ENCODE measurements at places on chromosomes 16 and 17.

DNA sequence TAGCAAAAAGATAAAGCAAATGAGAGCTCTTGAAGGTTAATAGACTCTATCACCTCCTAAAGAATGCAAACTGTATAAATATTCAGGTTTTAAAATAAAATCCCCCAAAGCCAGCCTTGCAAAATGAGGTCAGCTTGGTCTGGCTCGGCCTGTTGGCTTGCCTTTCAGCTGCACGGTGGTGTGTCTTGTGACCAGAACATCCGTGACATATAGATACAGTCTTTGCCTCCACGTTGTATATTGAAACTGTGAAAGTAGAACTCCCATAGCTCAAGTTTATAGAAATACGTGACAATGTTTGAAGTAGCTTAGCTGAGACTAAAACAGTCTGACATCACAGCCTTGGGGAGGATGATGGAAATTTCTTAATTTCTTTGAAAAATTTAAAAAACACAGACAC is 236.6 kb upstream of the MYOCD start:
- no peak for DNase-seq

GRCh38 chr16:78269256-78269655 is 169.8 kb downstream of the WWOX start:
- no peak for DNase-seq

GRCh38 chr17:72267601-72268000 is 146.8 kb downstream of the SOX9 start:
- no peak for DNase-seq

- DNase-seq, result no peak
Observed at GRCh38 chr16:74773446-74774222, 986 bp downstream of the FA2H start.

DNA sequence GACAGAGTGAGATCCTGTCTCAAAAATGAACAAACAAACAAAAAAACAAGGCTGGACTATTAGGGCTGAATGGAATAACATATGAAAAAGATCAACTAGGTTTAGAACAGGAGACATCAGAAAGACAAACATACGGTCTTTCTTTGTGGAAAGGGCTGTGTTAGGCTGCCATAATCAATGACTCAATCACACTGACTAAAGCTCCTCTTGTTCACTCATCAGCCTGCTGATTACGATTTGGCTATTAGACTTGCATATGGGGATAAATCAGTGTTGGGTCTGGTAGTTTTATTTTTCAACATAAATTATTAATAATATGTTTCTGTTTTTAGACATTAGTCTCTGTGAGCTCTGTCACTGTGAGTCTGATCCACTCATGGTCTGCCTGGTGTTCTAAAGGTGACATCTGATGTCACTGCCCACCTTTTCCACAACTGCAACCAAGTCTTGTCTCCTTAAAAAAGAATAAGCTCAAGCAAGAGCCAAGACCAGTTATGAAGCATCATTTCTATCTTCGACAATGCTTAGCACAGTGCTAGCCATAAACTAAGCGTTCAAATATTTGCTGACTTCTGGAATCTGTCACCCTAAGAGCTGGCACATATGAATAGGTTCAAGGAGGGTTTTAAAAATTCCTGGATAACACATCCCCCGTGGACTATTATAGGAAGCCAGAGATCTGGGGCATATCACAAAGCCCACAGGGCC is 10.2 kb downstream of the CFAP20 start:
- DNase-seq, result no peak

- peak; percentile 24 for DNase-seq
Observed at GRCh38 chr16:84324434-84325262, 30.0 kb downstream of the WFDC1 start.

DNA sequence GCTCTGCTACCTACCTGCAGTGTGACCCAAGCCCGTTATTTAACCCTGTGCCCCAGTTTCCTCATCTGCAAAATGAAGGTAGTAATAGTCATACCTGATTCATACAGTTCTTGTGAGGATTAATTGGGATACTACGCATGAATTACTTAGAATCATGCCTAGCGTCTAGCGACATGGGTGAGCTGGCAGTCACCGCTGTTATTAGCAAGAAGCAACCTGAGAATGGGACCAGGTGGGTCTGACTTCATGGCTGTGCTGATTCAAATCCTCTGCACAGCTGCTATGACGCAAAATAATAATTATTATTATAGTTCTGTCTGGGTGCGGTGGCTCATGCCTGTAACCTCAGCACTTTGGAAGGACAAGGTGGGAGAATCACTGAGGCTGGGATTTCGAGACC is 7.9 kb downstream of the SOCS1 start:
- DNase-seq, result peak; percentile 81

DNA sequence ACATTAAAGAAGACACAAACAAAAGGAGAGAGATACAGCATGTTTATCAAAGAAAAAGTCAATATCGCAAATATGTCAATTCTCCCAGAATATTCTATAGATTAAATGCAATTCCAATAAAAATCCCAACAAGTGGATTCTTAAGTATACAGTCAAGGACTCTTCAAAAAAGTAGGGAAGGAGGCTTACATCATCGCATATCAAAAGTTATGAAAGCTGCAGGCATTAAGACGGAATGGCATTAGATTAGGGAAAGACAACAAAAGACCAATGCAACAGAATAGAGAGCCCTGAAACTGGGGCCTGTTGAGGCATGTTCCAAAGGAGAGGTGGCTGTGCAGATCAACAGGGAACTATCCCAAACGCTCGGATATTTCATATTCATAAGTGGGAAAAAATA is 76.0 kb downstream of the MARCHF10 start:
- peak; percentile 91 for DNase-seq

DNA sequence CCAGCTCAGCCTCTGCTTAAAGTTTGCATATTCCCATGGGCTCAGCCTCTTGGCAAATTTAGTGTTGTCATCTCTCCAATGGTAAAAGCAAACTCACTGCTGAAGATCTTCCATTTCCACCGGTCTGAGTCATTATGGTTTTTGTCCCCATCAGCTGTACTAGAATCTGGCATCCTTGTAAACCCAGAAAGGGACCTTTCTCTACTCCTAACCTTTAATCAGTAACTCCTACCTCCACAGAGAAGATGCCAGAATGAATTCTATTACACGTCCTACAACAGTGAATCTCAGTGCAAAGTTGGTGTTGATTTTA is 45.8 kb downstream of the ZNF652 start:
- DNase-seq, result no peak

- DNase-seq, result no peak
Observed at GRCh38 chr16:52372313-52372712, 174.6 kb downstream of the TOX3 start.

DNA sequence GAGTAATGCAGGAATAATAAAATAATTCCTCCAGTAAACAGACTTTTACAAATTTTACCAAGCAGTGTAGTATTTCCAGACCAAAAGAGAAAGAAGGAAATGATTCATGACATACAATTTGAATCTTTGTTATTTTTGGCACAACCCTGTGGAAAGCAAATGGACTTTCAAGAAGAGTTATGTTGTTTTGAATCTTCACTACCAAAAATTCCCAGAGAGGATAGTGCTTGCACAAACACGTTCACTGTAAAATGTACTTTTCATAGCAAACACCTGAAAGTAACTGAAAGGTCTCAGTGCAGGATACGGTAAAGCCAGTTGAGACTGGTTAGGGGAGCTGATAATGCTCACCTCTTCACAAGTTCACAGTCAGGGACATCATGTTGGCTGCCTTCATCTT is 107.1 kb downstream of the USP22 start:
- peak; percentile 87 for DNase-seq

DNA sequence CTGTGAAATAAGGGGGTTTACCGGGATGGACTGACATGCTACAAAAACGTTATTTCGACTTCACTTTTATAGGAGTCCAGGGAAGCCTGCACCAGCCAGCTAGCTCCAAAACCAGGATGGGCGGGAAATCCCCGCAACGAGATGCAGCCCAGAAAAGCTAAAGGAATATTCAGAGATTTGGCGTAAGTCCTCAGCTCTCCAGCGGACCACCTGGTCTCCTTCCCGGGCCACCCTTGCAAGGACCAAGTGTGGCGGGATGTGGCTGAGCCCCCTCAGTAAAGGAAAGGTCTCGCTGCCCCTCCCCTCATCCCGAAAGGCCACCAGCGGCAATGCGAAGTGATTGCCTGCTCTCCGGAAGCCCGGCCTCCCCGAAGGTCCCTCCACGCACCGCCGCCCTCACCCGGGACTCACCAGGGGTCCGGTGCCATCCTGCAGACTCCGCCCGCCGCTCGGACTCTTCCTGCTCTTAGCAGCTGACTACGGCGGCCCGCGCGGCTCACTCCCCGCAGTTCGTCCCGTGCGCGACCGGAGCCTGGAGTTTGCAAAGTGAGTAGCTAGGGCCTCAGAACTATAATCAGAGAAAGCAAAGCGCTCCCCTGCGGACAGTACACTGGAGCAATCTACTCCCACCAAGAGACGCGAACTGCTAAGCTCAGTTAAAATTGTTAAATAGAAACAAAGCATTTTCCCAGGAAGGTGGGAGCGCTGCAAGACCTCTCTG is at the start of gene STX8:
STX8 (minus strand) TSS at position 440 of the 721 bp plus-strand sequence; CDS start at position 428, 12 bp downstream.
- DNase-seq, result peak; percentile 90

- DNase-seq, result no peak
Observed at GRCh38 chr17:58304750-58305486, 23.7 kb downstream of the TSPOAP1 start.

GRCh38 chr17:27824745-27825144 is 24.4 kb upstream of the NOS2 start:
- no peak for DNase-seq

GRCh38 chr17:29115961-29116803 is 64.0 kb downstream of the MYO18A start:
- DNase-seq, result peak; percentile 49

- no peak for DNase-seq
Observed at GRCh38 chr17:73634629-73635028, 9.6 kb downstream of the SDK2 start.

DNA sequence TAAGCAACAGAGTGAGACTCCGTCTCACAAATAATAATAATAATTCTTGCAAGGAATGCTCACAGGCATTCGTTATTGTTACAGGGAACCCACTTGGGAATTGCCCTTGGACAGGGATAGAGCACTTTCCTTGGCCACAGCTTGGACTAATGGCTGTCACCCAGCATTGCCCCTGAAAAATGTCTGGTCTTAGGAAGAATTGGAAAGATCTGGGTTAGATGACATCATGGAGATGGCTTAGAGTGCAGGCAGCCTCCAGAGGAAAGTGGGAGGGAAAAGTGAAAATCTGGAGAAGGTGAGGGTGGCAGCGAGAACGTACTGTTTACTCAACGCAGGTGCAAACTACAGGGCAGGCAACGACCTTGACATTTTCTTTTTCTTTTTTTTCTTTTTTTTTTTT is 59.3 kb upstream of the MRTFB start:
- no peak for DNase-seq

DNA sequence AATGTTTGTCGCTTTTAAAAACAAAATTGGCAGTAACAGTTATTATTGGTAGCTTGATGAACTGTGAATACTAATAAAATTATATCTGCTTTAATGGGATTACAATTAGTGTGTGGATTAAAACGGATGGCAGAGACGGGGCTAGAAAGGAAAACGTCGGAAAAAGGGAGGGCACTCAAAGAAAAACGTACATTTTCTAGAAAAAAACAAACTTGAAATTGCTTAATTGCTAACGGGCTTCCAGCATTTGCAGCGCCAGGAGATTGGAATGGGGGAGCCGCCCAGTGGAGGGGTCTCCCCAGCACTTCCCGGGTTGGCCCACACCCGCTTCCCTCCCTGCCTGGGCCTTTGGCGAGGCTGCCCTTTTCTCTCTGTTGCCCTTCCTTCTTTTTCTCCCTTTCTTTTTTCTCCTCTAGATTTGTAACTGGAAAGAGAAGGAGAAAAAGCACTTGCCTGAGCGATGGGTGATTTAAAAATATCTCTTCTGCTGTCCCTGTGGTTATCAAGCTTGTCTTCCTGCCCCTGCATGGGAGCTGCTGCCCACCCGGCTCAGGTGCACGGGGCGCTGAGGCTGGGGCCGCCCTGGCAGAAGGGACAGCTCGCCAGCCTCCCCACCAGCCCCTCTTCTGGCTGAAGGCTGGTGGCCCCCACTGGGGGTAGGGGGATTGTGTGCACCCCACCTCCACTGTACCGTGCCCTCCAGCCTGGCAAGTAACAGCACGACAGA is 5.9 kb downstream of the BAHCC1 start:
- no peak for DNase-seq

GRCh38 chr17:50793007-50793406 is 25.7 kb upstream of the ANKRD40CL start:
- no peak for DNase-seq

DNA sequence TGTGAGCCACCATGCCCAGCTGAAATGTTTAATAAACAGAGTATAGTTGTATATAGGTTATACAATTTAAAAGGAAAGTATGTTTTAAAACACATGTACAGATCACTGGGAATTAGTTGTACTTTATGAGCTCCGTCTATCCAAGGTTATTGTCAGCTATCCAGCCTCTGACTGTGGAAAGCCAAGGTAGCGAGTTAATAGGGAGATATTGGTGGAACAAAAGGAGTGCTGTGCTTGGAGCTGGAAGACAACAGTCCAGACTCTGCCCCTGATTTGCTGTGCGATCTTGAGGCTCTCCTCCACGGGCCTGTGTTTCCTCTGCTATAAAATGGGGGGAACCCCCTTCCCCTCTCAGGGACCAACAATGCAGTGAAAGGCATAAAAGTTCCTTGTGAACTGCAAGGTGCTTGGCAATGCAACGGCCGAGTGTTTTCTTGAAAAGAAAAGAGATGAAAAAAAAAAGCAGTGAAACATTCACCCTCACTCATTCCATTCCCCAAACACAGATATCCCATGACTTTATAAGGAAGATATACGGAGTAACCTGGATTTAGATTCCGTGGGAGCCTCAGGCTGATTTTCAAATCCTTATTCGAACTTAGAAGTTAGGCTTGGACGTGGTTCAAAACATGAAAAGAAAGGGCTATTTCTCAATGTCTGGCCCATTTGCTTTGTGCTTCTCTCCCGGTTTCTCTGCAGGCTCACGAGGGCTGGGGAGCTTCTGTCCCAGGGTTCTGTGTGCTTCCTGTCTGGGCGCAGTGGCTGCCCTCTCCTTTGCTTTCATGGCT is 34.1 kb downstream of the CUEDC1 start:
- DNase-seq, result no peak

- no peak for DNase-seq
Observed at GRCh38 chr16:84532855-84533486, 28.5 kb upstream of the MEAK7 start.

DNA sequence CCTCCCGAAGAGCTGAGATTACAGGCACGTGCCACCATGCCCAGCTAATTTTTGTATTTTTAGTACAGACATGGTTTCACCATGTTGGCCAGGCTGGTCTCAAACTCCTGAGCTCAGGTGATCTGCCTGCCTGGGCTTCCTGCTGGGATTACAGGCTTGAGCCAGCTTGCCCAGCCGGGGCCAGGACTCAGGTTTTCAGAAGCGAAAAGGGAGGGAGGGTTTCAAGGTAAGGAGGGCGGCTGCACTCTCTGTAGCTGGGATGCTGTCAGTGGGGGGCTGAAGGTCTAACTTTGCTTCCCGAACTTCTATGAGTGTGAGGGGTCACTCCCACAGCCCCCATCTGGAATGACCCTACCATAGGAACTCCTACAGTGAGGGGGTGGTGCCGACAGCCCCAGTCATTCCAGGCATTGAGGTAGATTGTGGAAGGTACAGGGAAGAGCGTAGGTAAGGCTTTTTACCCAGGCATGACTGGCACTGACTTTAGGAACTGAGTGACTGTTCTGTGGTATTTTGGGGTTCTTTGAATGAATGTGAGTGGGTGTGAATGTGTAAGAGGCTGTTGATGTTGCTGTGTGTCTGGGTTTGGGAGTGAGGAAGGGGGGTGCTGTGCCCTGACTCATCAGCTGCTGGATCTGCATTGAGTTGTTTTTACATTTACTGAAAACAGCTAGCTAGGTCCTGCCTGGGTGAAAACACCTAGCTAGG is 3.8 kb upstream of the C1QL1 start:
- DNase-seq, result peak; percentile 87

Data from epithelial cell of esophagus (primary cell).